Eye (tissue), 1 donor: ENCODE measurements at places on chromosomes 12 and 14.

GRCh38 chr14:73472185-73473114, 14.1 kb upstream of the NUMB start:
- DNase-seq, result peak; percentile 87

- no peak for DNase-seq
These were observed 27.3 kb downstream of the NTF3 start for GRCh38 chr12:5459051-5459782.

GRCh38 chr12:42213023-42213422, 25.0 kb downstream of the YAF2 start:
- peak; percentile 28 for DNase-seq

- DNase-seq, result no peak
These were observed 77.6 kb upstream of the PARP11 start for GRCh38 chr12:3950714-3951320.

DNA sequence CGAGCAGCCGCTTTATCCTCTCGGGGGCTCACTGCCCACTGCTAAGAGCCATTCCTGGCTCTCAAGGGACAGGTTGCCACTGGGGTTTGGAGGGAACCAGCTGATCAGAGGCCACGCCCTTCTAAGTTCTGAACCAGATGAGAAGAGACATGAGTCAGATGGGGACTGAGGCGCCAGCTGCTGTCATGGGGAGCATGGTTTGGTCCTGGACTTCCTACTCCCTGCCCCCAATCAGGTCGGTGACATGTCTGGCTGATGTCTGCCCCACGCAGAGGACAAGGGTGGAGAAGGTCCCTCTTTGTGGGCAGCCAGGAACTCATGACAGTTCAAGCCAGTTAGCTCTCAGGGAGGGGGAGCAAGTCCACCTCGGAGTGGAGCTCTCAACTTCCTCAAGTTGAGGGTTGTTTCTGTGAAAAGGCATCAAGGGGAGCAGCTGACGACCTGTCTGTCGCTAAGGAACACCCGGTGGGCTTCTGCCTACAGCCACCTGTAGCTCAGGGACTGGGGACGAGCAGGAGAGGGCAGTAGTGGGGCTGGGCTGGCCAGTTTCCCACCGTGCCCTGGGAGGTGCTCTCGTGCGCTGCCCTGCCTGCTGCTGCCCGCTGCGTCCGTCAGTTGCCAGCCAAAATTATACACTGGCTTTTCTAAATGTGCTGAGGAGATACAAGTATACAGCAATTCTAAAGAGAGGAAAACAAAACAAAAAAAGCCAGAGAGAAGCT, 20.5 kb downstream of the PSMC1 start:
- peak; percentile 74 for DNase-seq

DNA sequence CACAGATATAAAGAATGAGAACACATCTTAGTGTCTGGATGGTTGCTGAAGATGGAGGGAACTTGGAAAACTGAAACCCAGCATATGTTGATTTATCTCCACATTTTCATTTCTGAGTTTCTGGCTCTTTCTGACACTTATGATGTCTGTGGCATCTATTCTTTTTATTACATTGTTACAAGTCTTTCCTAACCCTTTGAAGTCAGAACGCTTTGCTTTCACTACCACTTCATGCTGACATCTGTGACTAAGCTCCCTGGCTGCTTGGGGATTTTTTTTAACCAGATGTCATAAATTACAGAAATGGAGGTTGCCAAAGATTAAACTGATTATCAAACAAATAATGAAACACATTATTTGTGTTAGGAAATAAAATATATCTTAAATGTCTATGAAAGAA, 188.7 kb downstream of the KITLG start:
- peak; percentile 32 for DNase-seq

GRCh38 chr12:54071942-54072341, 18.3 kb downstream of the HOXC4 start:
- DNase-seq, result no peak

DNA sequence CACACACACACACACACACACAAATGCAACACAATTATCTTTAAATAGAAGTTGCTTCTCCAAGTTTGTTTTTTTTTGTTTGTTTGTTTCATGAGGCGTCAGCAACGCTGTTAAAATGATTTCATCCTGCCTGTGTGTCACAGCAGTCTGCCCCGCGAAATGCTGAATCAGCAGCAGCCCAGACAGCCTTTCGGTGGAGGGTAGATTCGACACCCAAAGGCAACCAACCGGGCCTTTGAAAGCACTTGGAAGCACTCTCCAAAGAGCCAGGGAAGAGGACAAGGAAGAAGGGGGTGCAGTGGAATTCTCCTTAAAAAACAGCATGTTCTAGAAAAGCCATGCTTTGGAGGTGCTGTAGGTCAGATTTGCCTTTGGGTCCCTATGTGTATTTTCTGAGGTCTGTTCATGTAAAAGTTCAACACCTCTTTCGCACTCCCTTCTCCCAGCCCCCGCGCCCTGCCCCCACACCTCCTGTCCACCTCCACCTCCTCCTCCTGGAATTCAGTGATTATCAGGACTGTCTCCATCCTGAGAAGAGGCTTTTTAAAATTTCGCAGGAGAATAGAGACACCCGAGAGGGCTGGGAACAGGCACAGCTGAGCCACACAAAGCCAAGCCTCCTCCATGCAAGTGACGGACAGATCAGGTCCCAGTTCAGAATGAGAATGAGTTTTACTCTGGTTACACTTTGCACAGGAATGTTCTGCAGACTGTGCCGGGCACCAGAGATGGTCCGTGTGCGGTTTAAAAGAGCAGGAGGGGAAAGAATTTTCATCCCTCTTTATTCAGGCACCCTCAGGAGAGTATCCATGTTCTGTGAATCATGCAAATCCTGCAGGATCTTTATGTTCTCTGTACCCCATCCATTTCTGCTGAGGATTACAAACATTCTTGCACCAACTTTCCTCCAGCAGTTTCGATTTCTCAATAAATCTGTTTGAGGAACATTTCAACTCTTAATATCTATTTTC, 177.9 kb downstream of the ETV6 start:
- peak; percentile 60 for DNase-seq

DNA sequence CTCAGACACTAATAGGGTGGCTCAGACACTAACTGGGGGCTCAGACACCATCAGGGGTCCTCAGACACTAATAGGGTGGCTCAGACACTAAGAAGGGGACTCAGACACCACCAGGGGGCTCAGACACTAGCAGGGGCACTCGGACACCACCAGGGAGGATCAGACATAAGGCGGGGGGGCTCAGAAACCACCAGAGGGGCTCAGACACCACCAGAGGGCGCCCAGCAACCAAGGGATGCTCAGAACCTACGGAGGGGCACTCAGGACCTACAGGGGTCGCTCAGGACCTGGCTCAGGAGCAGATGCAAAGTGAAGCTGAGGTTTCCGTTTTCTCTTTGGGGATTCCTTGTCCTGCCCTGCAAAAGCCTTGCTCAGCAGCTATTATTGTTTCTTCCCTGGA, 448.5 kb downstream of the TMEM121 start:
- DNase-seq, result no peak

GRCh38 chr14:46352844-46353243, 298.7 kb downstream of the RPL10L start:
- no peak for DNase-seq

GRCh38 chr14:93898731-93899130, 28.4 kb upstream of the FAM181A start:
- no peak for DNase-seq

DNA sequence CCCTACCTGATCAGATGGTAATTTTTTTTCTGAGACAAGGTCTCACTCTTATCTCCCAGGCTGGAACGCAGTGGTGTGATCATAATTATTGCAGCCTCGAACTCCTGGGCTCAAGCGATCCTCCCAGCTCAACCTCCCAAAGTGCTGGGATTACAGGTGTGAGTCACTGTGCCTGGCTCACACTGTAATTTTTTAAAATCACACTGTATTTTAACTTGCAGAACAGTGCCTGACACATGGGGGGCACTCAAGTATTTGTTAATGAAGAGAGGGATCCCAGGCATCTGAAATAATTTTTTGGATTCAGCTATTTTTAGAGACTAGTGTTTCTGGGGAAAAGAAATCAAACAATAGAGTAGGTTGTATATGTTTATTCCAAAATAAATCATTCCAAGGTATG, 21.7 kb downstream of the LIMA1 start:
- no peak for DNase-seq

- no peak for DNase-seq
These were observed 3.6 kb upstream of the STXBP6 start for GRCh38 chr14:25053585-25053984.

GRCh38 chr12:51128919-51129318, 44.0 kb downstream of the TFCP2 start:
- DNase-seq, result no peak

GRCh38 chr14:73468828-73469375, 10.6 kb upstream of the NUMB start:
- no peak for DNase-seq

GRCh38 chr12:60487284-60487683, 891.5 kb downstream of the SLC16A7 start:
- DNase-seq, result no peak

DNA sequence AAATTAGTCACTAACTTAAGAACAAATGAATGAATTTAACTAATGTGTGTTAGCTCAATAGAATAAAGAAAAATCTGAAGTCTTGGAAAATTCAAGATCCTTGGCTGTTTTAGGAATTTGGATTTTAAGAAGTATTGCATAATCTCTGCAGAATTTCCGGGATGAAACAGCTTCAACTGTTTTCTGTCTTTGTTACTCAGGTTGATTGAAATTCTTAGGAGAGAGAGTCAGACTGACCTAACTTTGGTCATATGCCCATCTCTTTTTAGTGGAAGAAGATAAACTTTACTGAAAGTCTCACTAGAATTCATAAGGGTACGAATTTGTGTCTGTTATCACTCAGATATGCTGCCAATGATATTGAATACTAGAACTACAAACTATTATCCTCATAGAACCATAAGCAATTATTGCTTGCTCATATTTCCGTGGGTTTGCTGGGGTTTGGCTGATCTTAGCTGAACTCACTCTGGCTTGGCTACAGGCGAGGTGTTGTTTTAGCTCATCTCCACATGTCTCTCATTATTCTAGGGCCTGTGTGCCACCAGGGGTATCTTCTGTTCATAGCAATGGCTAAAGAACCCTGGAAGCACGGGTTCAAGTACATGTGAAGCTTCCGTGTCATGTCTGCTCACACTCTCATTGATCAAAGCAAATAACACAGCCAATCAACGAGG, 257.4 kb upstream of the NOVA1 start:
- DNase-seq, result peak; percentile 33

DNA sequence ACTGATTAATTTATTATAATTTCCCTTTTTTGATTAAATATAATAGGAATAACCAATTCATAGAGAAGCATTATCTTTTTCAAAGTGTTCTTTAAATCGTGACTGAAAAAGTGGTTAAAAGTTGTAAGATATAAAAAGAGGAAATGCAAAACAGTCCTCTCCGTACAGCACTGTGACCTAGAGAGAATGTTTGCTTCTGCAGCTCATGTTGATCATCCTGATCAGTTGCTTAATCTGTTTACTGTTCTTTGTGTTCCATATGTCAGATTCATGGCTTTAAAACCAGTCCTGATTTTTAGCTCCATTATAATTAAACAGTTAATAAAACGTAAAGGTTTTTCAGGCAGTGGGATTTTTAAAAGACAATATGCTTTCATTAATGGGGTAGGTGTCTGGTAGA, 4.7 kb downstream of the TTC8 start:
- no peak for DNase-seq

GRCh38 chr12:84696908-84697540, 215.6 kb downstream of the SLC6A15 start:
- DNase-seq, result no peak

DNA sequence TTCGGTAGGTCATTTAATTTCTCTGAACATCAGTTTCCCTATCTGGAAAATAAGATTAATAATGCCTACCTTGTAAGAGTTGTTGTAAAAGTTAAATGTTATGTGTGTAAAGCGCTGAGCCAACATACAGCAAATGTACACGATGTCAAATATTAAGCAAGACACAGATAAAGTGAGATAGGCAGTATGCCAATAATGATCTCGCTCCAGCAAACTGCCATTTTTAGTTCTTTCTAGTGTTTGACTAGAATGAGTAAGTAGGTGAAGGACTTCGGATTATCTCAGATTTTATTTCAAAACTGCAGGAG, 840 bp downstream of the DHRS7 start:
- DNase-seq, result no peak

- DNase-seq, result no peak
These were observed 173.9 kb downstream of the GXYLT1 start for GRCh38 chr12:41970744-41971143.

- DNase-seq, result peak; percentile 51
These were observed 99.9 kb upstream of the MAP1LC3B2 start for GRCh38 chr12:116459011-116459875.

DNA sequence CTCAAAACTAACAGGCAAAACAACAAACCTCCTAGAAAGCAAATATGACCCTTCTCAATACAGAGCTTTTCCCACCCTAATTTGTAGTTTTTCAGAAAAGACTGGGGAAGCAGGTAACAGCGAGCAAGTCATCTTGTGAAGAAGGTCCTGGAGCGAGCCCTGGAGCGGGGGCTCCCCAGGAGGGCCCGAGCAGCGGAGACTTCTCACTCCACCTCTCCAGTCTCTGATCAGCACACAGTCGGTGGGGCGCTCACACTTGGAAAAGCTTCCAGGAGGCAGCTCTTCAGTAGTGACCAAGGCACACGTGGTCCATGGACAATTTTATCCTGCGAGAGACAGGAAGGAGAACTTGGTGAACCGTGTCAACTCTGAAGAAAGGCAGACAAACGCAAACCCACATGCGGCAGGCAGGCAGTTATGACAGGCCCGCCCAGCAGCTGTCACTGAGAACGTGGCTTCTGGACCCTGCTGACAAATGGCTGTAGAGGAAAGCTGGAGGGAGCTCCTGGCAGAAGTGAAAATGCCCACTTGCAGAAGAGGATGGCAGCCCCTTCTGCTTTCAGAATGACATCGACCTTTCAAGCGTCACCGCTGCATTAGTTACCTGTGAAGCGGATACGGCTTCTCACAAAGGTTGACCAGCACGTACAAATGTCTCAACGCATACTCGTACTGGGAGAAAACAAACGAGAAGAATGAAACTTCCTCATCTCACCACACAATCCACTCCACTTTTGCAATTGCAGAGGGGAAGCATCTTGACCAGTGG, 44.2 kb downstream of the LGMN start:
- no peak for DNase-seq

DNA sequence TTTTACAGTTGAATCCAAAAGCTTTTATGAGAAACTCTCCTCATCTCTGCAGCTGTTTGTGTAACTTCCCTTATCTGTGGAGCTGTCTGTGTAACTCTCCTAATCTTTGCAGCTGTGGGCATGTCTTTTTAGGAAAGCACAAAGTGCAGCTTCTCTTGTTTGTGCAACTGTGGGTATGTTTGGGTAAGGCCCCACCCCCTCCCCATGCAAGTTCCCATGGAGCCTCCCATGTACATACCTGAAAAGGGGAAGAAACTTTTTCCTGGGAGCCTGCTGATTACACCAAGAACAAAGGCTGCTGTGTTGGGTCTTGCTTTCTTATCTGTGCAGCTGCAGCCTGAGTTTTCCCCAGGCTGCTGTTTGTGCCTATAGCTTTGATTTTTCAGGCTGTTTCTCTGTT, 42.7 kb upstream of the CDKN3 start:
- no peak for DNase-seq
